ENCODE measurements at places on chromosomes 1 and 21.
A peak's percentile ranks its signal among the peaks of the same experiment; 100 is the strongest.

- DNase-seq: peak; percentile 62
These were observed 742 bp upstream of the PDE9A start for GRCh38 chr21:42652527-42653230.

GRCh38 chr1:20480951-20481617 lies 4.9 kb downstream of the CAMK2N1 start:
- no peak for DNase-seq

DNA sequence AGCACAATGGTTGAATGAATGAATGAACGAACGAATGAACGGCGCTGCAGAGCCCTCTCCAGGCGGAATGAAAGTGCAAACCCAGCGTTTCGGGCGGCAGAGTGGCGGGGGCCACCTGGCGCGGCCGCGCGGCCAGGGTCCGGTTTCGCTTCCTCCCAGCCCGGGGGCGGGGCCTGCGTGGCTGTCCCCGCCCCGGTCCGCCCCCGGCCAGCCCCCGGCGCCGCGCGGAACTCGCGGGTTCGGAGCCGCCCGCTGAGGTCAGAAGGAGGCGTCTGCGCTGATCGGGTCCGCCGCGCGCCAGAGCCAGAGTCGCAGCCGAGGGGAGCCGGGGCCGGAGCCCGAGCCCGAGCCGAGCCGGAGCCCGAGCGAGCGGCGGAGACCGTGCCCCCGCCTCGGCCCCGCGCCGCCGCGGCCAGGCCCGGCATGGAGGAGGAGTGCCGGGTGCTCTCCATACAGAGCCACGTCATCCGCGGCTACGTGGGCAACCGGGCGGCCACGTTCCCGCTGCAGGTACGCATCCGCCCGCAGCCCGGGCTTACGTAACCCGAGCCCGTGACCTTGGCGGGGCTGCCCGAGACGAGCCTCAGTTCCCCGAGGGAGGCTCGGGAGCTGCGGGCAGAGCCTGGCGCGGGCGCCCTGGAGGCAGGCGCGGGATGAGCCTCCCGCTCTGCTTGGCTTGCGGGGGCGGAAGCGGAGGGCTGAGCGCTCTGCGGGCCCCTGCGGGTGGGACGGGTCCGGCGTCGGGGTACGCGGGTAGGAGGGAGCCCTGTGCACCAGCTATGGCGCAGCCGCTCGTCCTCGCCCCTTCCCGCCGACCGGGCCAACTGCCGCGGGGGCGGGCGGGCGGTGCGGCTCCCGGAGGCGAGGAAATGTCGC lies at the start of gene PDXK:
PDXK (plus strand) TSS at position 258 of the 876 bp plus-strand sequence; CDS start at position 424, 166 bp downstream.
- no peak for DNase-seq

- no peak for DNase-seq
These were observed 199.3 kb upstream of the MAP1LC3C start for GRCh38 chr1:242197907-242198820.

DNA sequence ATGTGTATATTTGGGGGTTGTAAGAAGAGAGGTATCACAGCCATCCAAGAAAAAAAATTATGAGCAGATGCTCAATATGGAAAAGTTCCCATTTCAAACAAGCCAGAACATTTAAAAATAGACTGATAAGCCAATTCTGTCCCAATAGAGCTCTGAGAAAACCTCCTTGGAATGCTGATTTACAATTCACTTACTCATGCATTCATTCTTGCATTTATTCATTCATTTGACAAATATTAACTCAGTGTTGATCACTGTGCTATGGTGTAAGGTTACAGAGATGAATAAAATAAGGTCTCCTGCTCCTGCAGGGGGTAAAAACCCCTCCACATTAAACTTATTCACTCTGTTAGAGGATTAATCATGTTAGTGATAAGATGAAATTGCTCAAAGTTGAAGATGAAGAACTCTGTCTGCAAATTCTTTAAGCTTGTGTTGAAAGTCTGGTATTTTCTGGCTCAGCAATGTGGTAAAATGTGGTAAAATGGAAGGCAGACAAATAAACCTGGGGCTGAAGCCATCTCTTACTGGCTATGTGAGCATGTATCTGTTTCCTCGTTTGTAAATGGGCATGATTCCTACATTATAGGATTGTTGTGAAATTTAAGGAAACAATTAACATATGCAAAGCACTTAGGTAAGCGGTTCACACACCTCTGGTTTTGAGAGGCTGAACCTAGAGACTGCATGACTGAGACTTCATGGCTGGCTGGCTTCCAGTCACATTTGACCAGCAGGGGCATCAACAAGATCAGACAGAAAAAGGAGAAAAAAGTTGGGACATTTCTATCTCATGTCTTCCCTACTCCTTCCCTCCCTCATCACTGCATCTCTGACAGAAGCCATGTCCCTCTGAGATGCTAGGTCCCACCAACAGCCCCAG lies 45.0 kb upstream of the DAB1 start:
- DNase-seq: peak; percentile 37

GRCh38 chr1:55399346-55399745 lies 184.2 kb upstream of the USP24 start:
- DNase-seq: no peak

Data from NCI-H1694 (cell line).